ENCODE measurements at places on chromosomes 1 and 21.

- DNase-seq = no peak
Measured at GRCh38 chr1:111141245-111142220, 1.5 kb downstream of the CEPT1 start.

- DNase-seq = peak; percentile 43
Measured at GRCh38 chr1:240575981-240576662, 35.8 kb downstream of the GREM2 start.

DNA sequence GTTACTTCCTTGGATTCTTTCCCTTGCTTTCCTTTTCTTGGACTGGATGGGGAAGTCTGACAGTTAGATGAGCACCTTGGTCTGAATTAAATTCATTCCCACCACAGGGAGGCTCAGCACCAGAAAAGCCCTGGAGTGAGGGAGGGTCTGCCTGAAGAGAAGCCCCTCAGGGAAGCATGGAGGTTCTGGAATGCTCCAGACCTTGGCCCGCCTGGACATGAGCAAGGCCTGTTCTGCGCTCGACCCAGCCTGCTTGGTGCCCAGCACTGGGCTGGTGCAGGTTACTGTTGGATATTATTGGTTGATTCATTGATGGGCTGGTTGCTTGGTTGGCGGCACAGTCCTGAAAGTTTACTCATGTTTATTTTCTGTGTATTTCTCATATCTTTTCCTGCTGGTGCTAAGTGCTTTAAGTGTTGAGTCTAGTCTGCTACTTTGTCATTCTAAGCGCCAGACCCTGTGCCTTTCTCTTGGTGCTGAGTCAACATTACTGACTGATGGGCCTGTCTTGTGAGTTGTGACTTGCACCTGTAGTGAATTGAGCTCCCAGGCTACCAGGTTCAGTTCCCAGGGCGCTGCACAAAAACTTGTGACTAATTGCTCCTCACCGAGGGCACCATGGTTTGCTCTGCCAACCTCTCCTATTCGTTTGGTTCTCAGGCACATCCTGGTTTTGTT, 538.5 kb downstream of the KIF26B start:
- DNase-seq = no peak

DNA sequence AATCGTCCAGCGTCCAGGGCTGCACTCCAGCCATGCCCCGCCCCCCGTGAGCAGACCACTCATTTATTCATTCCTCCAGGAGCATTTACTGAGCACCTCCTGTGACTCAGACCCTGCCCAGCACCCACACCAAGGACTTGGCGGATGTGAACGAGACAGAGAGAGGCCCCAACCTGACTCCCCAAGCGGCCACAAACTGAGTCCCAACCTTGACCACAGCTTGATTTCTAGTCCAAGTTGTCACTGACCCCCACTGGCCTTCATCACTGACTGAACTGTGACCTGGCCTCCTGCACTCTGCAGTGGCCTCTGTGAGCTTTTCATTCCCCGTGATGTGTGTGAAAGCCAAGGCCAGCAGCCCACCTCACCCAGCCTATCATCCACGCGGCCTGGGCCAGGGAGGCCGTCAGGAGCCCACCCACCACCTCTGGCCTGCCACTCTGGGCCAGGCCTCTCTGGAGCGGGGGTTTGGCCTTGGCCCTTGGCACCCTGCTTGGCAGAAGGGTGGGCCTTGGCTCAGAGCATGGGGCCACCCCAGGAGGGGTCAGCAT, 19.3 kb upstream of the RUNX3 start:
- DNase-seq = no peak

DNA sequence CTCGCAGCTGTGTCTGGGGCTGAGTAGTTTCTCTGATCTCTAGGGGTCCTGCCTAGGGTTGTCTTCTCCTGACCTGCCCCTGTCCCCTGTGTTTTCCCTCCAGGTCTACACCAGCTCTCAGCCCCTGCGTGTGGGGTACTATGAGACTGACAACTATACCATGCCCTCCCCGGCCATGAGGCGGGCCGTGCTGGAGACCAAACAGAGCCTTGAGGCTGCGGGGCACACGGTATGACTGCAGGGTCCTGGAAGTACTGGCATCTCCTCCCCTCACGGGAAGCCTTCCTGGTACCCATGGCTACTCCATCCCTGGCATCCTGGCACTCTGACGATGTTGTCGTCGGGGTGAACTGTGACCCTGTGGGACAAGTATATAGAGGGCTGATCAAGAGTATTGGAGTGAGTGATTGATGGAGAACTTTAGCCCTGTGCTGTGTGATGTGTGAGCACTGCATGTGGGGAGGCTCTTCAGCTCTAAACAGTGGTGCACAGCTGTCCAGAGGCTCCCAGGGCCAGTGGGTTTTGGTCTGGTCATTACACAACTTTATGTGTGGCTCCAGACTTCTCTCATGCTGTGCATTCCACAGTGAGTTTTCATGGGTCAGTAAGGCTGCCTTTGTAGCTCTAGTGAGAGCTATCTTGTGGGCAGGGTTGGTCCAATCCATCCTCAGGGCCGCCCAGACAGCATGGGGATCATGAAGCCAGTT, 14.4 kb downstream of the FAAH start:
- DNase-seq = peak; percentile 20

DNA sequence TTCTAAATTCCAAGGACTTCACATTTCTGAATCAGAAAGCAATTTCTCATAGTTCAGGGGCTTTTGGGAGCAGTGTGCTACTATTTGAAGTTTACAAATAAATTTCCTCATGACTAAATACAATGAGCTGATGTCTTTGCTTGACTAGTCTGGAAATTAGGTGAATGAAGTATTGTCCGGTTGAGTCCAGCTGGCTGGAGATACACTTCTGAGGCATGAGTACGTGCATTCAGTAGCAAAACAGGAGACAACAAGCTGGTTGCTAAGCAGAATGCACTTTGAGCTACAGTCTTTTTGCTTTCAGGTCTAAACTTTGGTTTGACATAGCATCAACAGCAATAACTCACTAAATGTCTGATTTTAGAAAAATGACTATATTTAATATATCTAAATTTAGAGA, 27.1 kb downstream of the ZNHIT6 start:
- peak; percentile 5 for DNase-seq

GRCh38 chr1:108829498-108829916, 27.4 kb downstream of the AKNAD1 start:
- DNase-seq = no peak

GRCh38 chr1:213511173-213511572, 460.1 kb downstream of the RPS6KC1 start:
- DNase-seq = no peak

- no peak for DNase-seq
Measured at GRCh38 chr21:45064091-45064490, 10.3 kb upstream of the ADARB1 start.

DNA sequence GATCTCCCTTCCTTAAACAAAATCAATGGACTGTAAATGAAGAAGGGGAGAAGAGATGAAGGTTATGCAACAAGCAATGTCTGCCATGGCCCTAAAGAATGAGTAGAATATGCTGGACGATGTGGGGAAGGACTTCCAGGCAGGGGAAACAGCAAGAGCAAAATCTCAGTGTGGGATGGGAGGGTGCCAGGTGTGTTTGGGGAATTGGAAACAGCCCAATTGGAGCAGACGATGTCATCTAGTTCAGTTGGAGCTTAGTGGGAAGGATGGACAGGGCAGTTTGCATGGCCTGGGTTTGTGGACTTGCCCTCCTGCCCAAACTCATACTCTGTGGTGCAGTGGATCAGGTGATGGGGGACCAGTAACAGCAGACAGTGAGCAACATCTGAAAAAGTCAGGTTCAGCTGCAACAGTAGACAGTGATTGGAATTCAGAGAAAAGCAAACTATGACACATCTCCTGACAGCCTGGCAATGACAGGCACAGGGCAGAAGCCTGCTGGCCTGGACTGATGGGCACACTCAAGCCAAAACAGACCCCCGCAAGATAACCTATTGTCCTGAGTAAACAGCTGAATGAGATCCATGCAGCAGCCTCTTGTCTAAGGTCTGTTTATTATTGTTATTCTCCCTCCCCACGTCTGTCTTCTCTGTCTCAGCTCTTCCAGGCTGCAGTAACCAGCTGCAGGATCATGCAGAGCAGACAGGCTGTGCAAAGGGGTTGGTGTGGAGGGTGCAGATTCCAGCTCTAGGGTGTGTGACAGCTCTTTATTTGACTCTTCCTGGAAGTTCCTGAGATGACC, 50.5 kb upstream of the PRELP start:
- no peak for DNase-seq

- DNase-seq = no peak
Measured at GRCh38 chr1:167333703-167334102, 113.0 kb downstream of the POU2F1 start.

DNA sequence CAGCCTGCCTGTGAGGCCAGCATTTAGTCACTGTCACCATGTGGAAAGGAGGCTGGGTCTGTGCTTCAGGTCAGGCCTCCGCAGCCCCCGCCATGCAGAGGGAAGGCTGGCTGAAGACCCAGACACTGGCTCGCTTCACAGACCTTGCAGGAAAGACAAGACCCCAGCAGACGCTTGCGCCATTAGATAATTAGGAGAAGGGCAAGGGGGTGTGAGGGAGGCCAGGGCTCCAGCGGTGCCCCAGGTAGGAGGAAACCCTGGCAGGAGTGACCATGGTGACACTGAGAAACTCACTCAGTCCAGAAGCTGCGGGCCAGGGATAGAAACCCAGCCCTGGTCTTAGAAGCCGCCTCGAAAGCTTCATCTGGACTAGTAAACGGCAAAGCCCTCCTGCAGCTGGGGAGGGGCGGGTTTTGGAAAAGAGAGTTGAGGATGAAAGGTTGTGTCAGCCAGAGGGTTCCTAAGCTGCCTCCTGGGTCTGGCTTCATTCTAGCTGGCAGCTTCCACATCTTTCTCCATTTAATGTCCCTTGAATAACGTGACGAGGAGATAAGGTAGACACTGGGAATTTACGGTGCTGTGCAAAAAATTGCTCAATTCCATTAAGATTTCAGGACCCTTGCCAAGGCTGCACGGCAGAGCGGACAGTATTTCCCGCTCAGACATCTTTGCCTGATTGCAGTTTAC, 294.1 kb upstream of the VAMP3 start:
- DNase-seq = no peak

DNA sequence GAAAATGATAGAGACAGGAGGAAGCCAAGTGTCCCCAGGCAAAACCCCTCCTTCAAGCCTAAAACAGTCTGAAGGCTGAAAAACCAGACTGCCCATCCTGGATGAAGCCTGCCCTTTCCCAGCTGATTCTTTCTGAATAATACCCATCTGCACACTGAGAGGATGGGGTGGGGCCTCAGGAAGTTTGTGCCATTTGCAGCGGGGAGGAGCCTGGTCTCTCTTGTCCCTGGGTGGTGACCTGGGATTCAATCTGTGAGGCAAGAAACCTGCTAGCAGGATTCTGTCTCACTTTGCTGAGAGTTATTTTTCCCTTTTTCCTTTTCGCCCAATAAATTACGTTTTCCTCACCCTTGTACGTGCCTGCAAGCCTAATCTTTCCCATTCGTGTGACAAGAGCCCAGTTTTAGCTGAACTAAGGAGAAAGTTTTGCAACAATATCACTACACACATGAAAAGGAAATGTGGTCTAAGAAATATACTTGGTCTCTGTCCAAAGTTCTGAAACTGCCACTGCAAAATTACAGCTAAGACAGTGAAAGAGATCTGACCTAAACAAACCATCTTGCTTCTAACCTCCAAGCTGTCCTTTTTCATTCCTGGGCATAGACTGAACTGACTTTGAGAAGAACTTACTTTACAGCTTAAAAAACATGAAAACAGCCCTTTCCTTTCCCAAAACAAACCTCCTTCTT, 105.0 kb downstream of the COP1 start:
- DNase-seq = no peak

DNA sequence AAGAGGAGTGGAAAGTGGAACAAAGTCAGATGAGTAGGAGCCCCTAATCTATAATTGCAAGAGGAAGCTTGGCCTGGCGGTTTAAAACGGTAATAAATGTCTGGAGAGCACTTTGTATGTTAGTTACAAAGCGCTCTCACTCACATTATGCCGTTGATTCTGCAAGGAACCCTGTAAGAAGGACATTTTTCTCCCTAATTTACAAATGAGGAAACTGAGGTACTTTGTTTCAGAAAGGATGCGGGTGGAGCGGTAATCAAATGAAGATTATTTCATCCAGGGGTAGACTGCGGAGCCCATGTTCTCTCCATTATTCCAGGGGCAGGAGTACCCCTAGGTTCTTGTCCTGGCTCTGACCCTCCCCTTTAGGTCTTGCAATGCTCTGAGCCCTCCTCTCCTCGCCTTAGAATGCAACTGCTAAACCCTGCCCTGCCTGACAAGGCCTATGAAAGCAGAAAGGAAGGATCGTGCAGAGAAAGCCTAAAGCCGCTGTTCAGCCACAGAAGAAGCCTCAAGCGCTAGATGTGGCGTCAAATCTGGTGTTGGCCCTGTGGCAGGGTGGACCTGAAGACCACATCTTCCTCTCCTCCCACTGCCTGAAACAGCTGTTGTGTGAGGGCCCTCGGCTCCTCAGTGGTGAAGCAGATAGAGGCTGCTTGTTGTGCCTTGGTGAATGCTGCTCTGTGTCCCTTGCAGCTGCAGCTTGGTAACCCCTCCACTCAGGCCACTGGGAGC, 588 bp upstream of the PACC1 start:
- no peak for DNase-seq

GRCh38 chr21:37547615-37548200, 181.1 kb downstream of the DYRK1A start:
- no peak for DNase-seq
